GM12864 (cell line): ENCODE measurements at places on chromosomes 5 and 9.

DNA sequence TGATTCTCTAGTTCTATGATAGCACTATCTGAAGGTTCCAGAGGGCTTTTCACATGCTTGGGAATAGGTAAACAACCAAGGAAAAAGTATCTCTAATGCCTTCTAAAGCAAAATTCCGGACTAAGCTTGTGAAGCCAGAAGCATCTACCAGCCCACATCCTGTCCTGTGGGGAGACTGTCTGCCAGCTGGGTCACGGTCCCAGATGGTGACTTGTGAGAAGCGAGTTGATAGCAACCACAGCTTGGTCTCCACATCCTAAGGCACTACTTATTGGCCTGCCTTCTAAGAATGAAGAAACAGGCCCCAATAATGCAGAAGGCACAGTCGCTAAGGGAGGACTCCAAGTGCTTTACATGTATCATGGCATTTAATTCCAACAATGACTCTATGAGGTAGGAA, 184.1 kb upstream of the ADRA1B start:
- no peak for DNase-seq

DNA sequence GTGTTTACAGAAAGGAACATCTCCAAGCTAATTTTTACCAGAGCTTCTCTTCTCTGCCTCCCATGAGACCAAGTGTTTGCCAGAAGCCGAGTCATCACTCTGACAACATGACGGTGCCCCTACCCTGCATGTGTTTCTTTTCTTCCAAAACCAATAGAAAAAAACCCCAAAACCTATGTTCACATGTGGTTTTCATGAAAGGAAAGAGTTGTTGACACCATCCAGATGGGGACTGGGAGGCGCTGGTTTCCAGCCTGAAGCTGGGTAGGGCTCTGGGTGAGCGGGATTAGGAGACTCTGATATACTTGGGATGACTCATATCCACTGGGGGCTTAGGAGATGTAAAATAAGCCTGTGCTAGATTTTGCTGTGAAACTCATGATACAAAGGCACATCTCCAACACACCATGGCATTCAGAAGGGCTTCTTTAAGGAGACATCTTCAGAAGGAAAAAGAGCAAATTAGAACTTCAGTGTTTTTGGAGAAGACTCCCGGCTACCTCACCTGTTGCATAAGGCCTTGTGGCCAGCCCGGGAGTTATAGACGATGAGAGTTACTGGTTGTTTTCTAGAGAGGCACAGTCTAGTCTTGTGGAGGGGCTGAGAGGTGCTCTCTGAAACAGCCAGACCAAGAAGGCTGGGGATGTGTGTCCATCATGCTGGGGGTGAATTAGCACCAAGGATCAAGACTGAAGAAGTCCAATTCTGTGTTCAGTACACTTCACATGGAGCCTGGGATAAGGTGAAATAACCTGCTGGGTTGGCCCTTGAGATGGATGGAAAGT, 108.9 kb upstream of the LHFPL2 start:
- no peak for DNase-seq

- DNase-seq = no peak
Observed at GRCh38 chr5:123907349-123907748, 395.4 kb downstream of the CSNK1G3 start.

- DNase-seq = no peak
Observed at GRCh38 chr9:71479621-71480020, 288.7 kb downstream of the CEMIP2 start.

- no peak for DNase-seq
Observed at GRCh38 chr9:2120926-2121689, 106.0 kb downstream of the SMARCA2 start.
